Neural crest cell (in vitro differentiated cells): ENCODE measurements at places on chromosomes 13 and 19.

- DNase-seq = no peak
Measured at GRCh38 chr19:17942181-17942580, 9.4 kb downstream of the CCDC124 start.

DNA sequence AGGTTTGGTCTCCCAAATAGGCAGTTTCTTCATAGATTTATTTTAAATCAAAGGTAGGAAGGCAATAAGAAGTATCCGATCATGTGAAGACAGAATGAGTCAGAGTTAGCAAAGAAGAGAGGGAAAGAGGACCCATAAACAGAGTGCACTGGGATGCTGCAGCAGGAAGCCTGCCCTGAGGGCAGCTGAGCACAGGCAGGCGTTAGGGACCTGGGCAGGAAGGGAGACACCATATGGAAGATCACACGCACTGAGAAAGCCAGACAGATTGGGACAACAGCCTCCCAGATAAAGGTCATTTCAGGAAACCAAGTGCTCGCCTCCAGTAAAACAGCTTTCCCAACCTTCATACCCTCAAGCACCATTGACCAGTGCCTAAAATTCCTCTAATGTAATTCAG lies 598.0 kb downstream of the EFNB2 start:
- DNase-seq = no peak

DNA sequence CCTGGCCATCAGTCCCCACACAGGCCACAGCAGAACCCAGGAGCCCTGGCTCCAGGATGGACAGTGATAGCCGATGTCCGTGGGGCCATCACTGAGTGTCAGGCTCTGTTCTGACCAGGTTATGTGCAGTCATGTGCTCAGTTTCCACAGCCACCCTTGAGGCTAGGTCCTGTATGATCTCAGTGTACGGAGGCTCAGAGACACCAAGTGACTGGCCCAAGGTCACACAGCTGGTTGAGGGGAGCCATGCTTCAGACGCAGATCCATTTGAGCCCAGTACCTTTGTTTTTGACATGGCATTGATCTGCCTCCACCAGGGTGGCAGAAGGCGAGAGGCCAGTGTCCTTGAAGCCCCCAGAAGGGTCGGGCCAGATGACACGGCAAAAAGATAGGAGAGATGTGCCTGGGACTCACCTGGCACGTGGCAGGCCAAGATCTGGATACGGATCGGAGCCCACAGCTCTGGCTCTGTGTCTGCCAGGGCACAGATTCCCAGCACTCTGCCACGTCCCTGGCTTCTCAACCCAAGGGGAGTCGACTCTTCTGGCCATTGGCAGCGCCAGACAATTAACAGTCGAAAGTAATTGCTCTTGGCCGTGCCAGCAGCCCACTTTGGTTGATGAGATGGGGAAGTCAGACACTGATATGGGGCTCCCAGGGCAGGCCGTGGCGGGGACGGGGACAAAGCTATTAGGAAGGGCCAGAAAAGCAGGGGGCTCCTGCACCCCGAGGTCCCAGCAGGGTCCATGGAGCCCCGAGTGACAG lies 15.6 kb downstream of the EVI5L start:
- DNase-seq = no peak

DNA sequence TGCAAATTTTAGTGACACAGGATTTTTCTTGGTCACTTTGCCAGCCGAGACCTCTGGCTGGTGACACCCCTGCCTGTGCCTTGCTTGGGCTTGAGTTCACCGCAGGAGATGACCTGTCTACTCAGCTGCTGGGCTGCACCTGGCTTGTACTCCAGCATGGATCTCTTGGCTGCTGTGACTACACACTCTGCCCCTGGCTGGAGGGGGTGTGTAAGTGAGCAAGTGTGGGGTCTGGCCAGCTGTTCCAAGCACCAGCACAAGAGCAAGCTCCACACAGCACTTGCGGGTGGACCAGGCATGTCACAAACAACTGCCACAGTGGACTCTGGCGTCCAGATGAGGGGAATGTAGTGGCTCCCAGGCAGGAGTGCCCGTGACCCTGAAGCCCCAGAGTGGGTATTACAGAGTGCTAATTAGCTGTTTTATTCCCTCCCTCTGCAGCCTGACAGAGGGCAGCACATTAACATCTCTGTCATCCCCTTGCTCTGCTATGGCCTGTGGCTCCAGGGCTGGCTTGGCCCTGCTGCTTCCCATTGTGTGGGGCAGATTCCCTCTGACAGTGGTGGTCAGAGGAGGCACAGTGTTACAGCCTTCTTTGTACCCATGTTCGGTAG lies 1387.2 kb downstream of the OLFM4 start:
- DNase-seq = no peak

DNA sequence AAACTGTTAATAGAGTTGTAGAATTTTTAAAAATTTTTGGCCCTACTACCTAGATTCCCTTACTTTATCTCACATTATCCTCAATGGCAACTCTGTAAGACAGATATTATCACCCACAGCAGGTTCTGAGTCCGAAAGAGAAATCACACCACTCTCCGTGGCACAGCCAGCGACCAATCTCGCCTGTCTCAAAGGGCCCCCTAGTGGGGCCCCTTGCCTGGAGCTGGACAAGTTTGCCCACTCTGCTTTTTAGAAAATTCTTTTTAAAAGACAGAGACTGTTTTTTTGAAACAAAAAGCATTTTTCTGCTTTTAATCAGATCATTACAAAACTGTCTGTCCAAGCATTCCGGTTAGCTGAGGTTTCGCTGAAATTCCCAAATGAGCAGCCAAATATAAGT lies 21.7 kb downstream of the PHF11 start:
- peak; percentile 9 for DNase-seq

DNA sequence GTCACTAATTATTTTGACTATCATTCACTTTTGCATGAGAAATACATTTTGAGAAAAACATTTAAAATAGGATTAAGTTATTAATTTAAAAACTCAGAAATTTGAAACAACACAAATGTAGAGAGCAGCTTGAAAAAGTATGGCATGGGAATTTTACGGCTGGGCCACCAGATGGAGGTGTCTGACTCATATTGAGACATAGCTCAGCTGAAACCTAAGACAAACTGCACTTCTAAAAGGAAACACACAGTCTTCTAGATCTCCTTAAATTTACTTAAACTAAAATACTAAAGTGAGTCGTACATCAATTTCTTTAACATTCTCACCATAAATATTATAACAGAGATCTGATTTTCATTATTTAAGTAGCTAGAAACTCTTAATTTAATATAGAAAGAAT lies 41.9 kb upstream of the POSTN start:
- DNase-seq = no peak

DNA sequence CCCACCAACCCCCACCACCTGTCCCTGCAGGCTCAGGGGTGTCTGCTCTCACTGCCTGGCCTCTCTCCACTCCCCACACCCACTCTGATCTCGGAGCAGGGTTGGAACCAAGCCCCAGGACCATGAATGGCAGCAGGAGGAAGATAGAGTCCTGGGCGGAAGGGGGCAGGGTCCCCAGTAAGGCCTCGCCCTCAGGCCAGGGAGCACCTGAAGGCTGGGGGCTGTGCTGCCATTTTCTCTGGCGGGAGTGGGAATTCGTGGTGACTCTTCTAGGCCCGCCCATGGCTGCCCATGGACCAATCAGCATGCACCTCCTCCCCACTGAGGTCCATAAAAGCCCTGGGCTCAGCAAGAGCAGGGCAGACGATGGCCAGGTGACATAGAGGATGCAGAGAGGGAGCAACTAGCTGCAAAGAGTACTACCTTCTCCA lies 25.0 kb downstream of the KBTBD6 start:
- no peak for DNase-seq

DNA sequence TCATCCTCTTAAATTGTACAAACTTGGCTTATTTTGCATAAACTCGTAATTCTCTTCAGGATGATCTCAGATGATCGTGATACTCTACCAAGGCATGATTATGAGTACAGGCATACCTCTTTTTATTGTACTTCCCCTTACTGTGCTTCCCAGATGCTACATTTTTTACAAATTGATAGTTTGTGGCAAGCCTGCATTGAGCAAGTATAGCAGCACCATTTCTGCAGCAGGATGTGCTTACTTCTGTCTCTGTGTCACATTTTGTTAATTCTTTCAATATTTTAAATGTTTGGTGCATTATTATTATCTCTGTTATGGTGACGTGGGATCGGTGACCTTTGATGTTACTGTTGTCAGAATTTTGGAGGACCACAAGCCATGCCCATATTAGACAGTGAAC lies 752.3 kb downstream of the PCDH9 start:
- no peak for DNase-seq

- no peak for DNase-seq
Measured at GRCh38 chr19:46841458-46842083, 9.1 kb downstream of the AP2S1 start.

- no peak for DNase-seq
Measured at GRCh38 chr13:40064154-40065097, 409.0 kb downstream of the COG6 start.

- no peak for DNase-seq
Measured at GRCh38 chr13:51093574-51093973, 17.5 kb downstream of the C13orf42 start.

DNA sequence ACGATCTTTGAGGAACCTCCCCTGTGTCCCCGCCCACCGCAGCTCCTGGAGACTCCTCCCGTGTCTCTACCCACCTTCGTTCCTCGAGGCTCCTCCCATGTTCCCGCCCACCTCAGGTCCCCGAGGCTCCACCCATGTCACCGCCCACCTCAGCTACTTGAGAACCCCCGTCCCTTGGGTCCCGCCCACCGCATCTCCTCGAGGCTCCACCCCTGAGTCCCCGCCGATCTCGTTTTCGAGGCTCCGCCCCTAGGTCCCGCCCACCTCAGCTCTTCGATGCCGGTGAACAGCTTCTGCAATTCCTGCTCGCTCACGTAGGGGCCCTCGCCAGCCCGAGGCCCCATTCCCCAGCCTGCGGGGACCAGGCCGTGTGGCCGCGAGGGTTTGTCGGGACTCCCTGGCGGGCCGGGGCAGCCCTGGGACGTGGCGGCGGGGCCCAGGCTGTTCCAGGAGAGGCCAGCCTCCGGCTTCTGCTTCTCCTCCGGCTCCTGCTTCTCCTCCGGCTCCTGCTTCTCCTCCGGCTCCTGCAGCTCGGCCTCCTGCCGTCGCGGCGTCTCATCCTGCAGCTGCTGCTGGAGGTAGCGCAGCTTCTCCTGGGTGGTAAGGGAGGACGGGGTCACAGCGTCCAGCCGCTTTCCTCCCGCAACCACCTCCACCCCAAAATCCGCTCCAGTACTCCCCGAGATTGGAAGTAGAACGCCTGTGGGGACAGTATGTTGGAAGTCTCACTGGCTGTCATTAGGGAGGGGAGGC lies 16.7 kb downstream of the TSKS start:
- DNase-seq = peak; percentile 16

DNA sequence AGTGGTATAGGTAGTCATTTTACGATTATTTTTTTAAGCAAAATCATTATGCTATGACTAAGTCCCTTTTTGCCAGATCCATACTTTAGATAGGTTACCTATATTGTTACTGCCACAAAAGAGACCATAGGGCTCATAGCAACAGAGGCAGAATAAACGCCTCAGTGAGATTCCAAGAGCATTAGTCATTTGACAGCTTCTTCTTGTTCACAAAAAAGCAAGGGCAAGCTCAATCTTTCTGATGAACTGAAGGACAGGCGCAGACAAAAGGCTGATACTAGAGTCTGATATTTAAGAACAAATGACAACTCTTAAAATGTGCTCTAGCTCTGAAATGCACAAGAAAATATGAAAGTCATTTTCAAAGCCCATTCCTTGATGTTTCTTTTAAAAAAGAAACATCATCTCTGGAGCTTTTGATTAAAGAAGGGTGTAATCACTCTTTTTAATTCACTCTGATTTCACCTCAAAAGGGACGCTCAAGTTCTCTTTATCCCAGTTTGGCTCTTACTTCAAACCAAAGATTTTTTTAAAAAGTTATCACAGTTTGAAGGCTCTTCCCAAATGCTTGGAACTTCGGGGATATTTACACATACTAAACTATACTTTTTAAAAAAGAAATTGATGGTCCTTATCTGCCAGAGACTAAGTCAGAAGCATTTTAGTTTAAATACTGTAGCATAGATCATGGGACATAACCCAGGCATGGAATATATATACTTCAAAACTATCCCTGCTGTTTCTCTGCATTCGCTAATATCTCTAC lies 187.2 kb downstream of the EFNB2 start:
- DNase-seq = no peak

- no peak for DNase-seq
Measured at GRCh38 chr19:40742886-40743285, 7.4 kb downstream of the ACTMAP start.

DNA sequence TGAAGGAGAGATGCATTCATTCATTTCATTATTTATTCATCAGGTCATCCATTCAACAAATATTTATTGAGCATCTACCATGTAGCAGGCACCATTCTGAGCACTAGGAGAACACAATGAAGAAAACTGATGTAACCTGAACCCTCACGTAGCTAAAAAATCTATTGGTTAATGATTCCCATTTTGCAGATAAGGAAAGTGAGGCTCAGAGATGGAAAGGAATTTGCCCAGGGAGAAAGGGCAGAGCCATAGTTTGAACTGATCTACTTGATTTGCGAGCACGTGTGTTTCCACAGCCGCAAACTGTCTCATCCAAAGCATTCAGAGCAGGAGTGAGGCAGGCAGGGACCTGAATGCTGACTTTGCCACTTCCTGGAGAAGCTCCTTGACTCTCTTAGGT lies 2.7 kb downstream of the KLK8 start:
- no peak for DNase-seq

GRCh38 chr13:63092456-63092855 lies 1676.8 kb upstream of the PCDH20 start:
- DNase-seq = no peak

DNA sequence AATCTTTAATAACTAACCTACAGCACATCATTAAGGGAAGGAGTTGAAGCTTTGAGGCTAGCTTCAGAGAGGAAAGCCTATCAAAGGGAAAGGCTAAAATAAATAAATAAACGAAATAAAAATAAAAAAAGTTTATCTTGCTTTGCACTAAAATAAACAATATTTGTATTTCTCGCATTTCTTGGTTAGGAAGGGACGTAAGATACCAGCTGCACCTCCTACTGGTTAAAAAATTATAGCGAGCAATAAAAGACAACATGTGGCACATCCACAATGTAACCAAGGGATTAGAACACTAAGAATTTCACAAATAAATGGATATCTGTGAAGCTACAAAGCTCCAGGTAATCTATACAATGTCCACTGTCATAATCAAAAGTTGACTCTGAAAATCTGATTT lies 194.5 kb downstream of the DACH1 start:
- no peak for DNase-seq

DNA sequence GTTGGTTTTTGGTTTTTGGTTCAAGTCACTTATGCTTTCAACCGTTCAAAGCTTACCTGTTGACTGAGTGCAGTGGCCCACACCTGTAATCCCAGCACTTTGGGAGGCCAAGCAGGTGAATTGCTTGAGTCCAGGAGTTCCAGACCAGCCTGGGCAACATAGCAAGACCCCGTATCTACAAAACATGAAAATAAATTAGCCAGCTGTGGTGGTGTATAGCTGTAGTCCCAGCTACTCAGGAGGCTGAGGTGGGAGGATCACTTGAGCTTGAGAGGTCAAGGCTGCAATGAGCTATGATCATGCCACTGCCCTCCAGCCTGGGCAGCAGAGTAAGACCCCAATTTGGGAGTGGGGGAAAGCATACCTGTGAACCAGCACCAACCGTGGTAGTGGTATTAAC lies 43.7 kb downstream of the PEX11G start:
- DNase-seq = no peak

GRCh38 chr19:36152352-36153091 lies at the start of gene COX7A1:
TSS of gene COX7A1 (minus strand) at chr19:36152447. CDS start at chr19:36152407, 40 bp downstream.
- DNase-seq = no peak

GRCh38 chr13:64186503-64187250 lies 2771.0 kb upstream of the PCDH20 start:
- no peak for DNase-seq

GRCh38 chr13:49348751-49349150 lies 95.1 kb downstream of the CAB39L start:
- DNase-seq = no peak
